NCI-H460 (cell line): ENCODE measurements at places on chromosomes 7 and 10. TPM values are rescaled to one million over a fixed set of nuclear protein-coding genes. Genes with fewer than 3 reads are reported as not detected.

The TMEM229A gene
- total RNA-seq = not detected in 2 replicates

The DGKB gene
- 0.02 TPM in 1 of 2 replicates, not detected in the other for total RNA-seq

The CALHM3 gene
- not detected in 2 replicates for total RNA-seq

The LLCFC1 gene
- not detected in 2 replicates for total RNA-seq

The CCL24 gene
- total RNA-seq = not detected in 2 replicates

The MAGI2 gene
- total RNA-seq = 1.1 and 1.7 TPM in 2 replicates

The ASIC3 gene
- total RNA-seq = 1.1 and 2.0 TPM in 2 replicates

The CYP2W1 gene
- total RNA-seq = 0.05 TPM in 1 of 2 replicates, not detected in the other

The RBM20 gene
- total RNA-seq = 2.0 and 2.3 TPM in 2 replicates

The CYP3A5 gene
- total RNA-seq = 0.17 and 0.74 TPM in 2 replicates

The SLC18A2 gene
- 0.12 TPM in 1 of 2 replicates, not detected in the other for total RNA-seq

The SPDYE2B gene
- total RNA-seq = not detected in 2 replicates

The SUN3 gene
- not detected in 2 replicates for total RNA-seq

The FAM237B gene
- total RNA-seq = not detected in 2 replicates

The GRM3 gene
- total RNA-seq = not detected in 2 replicates

The LAMB1 gene
- total RNA-seq = 144 and 146 TPM in 2 replicates

The EPHA1 gene
- total RNA-seq = not detected in 2 replicates

The AGAP6 gene
- total RNA-seq = 6.4 and 7.8 TPM in 2 replicates

The TSPAN15 gene
- 10.9 and 11.5 TPM in 2 replicates for total RNA-seq

The LDB1 gene
- 25.1 and 27.0 TPM in 2 replicates for total RNA-seq

The CYP3A4 gene
- not detected in 2 replicates for total RNA-seq

The VWDE gene
- total RNA-seq = 3.1 and 4.0 TPM in 2 replicates

The CLDN4 gene
- total RNA-seq = 24.9 and 25.3 TPM in 2 replicates

The NUTM2A gene
- 0.26 and 0.54 TPM in 2 replicates for total RNA-seq

The PNLIPRP1 gene
- total RNA-seq = not detected in 2 replicates

The CFTR gene
- total RNA-seq = not detected in 2 replicates

The SEC61G gene
- total RNA-seq = 138 and 141 TPM in 2 replicates

The CADPS2 gene
- total RNA-seq = 17.2 and 18.0 TPM in 2 replicates

The GHRHR gene
- total RNA-seq = not detected in 2 replicates

The FRA10AC1 gene
- 14.1 and 19.9 TPM in 2 replicates for total RNA-seq

The TYW1B gene
- total RNA-seq = 0.89 and 1.2 TPM in 2 replicates

The COL17A1 gene
- not detected in 2 replicates for total RNA-seq

The PRPS1L1 gene
- not detected in 2 replicates for total RNA-seq

The SMKR1 gene
- 4.4 and 4.6 TPM in 2 replicates for total RNA-seq

The CTAGE8 gene
- 0.12 TPM in 1 of 2 replicates, not detected in the other for total RNA-seq

The HOXA1 gene
- 0.87 TPM in 1 of 2 replicates, not detected in the other for total RNA-seq

The NXPH1 gene
- total RNA-seq = 1.1 and 2.4 TPM in 2 replicates

The HDAC9 gene
- total RNA-seq = 0.02 and 0.03 TPM in 2 replicates

The EPHB6 gene
- total RNA-seq = not detected in 2 replicates

The SLC16A9 gene
- total RNA-seq = 5.0 and 5.7 TPM in 2 replicates

The CAMK2B gene
- 0.15 TPM in 1 of 2 replicates, not detected in the other for total RNA-seq

The NOS3 gene
- 0.30 and 0.46 TPM in 2 replicates for total RNA-seq

The CALHM2 gene
- total RNA-seq = 16.6 and 18.1 TPM in 2 replicates

The TMEM178B gene
- 9.6 and 10.9 TPM in 2 replicates for total RNA-seq

The CNNM1 gene
- 1.8 and 2.5 TPM in 2 replicates for total RNA-seq

The HOXA7 gene
- total RNA-seq = 3.8 and 4.1 TPM in 2 replicates

The ANKRD30A gene
- total RNA-seq = not detected in 2 replicates

The PLEKHS1 gene
- total RNA-seq = not detected in 2 replicates

The COX19 gene
- total RNA-seq = 15.4 and 17.2 TPM in 2 replicates

The CRYGN gene
- 0.07 and 0.40 TPM in 2 replicates for total RNA-seq

The PLCE1 gene
- total RNA-seq = 0.23 and 0.32 TPM in 2 replicates

The ANLN gene
- total RNA-seq = 84.9 and 85.1 TPM in 2 replicates

The RARRES2 gene
- not detected in 2 replicates for total RNA-seq
